Upper lobe of right lung (tissue), 1 donor: ENCODE measurements at places on chromosomes 12 and 14.

DNA sequence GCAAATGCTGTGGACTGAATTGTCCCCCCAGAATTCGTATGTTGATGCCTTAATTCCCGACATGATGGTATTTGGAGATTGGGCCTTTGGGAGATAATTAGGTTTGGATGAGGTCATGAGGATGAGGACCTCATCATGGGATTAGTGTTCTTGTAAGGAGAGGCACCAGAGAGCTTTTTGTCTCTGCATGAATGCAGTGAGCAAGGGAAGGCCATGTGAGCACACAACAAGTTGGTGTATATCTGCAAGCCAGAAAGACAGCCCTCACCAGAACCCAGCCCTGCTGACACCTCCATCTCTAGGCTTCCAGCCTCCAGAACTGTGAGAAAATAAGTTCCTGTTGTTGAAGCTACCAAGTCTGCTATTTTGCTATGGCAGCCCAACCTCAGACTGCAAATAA is 51.9 kb upstream of the SMCO2 start:
- H3K4me1 ChIP-seq: no peaks in the 10 kb centered on the region
- no peak overlapping the region for H3K4me3 ChIP-seq
- no peak overlapping the region for H3K27ac ChIP-seq
- H3K36me3 ChIP-seq: no peaks in the 10 kb centered on the region
- no peaks in the 10 kb centered on the region for H3K27me3 ChIP-seq
- no peak for DNase-seq

DNA sequence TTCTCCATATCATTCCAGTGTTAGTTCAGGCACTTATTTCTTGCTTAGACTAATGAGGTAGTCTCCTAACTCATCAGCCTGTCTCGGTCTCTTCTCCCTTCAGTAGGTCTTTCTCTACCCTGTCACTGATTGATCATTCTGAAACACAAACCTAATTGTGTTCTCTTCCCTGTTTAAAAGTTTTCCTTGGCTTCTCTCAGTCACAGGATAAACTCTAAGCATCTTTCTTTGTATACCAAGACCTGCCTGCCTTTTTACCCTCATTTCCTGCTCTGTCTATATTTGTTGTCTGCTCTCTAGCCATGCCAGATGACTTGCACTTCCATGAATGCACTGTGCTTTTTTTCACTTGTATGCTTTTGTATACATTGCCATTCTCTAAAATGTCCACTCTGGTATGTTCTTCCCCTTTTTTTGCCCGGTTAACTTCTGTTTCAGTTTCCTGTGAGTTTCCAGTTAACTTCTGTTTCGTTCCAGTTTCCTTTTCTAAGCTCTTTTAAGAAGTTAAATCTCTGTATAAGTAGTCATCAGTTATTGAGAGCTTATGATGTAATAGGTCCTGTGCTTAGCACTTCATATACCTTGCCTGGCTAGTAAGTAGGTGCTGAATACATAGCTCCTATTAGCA is 12.8 kb downstream of the DIP2B start:
- DNase-seq: no peak
- peak overlapping the region; percentile 2 for H3K4me3 ChIP-seq
- no peaks in the 10 kb centered on the region for H3K36me3 ChIP-seq
- H3K4me1 ChIP-seq: peaks cover 59% of the 10 kb centered on the region
- H3K27me3 ChIP-seq: no peaks in the 10 kb centered on the region

GRCh38 chr12:57852620-57853500 is 6.3 kb upstream of the CTDSP2 start:
- peak; percentile 74 for DNase-seq
- H3K4me3 ChIP-seq: peak overlapping the region; percentile 55
- peak overlapping the region; percentile 74 for H3K27ac ChIP-seq
- H3K27me3 ChIP-seq: no peaks in the 10 kb centered on the region
- H3K36me3 ChIP-seq: no peaks in the 10 kb centered on the region
- peaks cover 27% of the 10 kb centered on the region for H3K4me1 ChIP-seq

- no peak for DNase-seq
- no peaks in the 10 kb centered on the region for H3K27me3 ChIP-seq
- no peak overlapping the region for H3K27ac ChIP-seq
- H3K4me1 ChIP-seq: peaks cover 8% of the 10 kb centered on the region
- no peak overlapping the region for H3K4me3 ChIP-seq
Measured at GRCh38 chr12:53670971-53671370, 4.9 kb downstream of the ATP5MC2 start.

GRCh38 chr14:69052181-69052601 is 73.1 kb upstream of the ACTN1 start:
- DNase-seq: no peak
- no peak overlapping the region for H3K4me3 ChIP-seq
- peaks cover 43% of the 10 kb centered on the region for H3K36me3 ChIP-seq
- H3K4me1 ChIP-seq: peaks cover 49% of the 10 kb centered on the region
- peak overlapping the region; percentile 76 for H3K27ac ChIP-seq

DNA sequence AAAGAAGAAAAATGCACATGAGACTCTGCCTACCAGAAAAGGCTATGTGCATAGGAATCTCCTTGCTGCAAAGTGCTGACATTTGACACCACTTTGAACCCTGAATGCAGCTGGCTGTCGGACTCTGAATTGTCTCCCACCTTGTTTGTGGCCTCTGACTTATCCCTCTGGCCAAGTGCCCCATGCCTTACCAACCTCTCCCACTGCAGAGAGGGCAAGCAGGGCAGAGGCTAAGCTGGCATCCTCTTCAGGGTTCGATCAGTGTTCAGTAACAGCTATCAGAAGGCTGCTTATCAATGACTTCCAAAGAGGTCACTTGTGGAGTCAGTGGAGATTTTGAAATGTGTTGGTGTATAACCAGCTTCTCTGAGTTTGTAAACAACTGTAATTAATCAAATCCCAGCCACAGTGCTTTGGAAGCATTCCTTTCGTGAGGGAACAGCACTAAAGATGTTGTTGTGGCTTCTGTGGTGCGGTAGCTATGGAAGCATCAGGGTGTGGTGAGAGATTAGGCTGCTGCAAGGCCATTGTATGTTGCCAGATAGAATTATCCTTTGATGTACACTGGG is 22.6 kb upstream of the BMP4 start:
- H3K27ac ChIP-seq: no peak overlapping the region
- no peak for DNase-seq
- H3K36me3 ChIP-seq: no peaks in the 10 kb centered on the region
- no peaks in the 10 kb centered on the region for H3K27me3 ChIP-seq
- no peak overlapping the region for H3K4me3 ChIP-seq

DNA sequence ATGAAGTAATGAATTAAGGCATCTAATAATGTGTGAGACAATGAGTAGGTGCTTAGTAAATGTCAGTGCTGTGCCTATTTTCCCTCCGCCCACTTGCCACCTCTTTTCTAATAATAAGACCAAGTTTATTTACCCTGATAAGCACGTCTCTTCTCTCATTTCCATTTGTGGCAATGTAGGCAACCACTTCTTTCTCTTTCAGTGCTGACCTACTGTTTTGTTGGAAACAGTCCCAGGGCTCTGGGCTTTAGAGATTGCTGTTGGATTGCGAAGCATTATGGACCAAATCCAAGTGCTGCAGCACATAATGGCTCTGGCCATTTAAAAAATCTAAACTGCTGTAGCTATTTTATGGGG is 141.3 kb upstream of the PLEKHG7 start:
- no peaks in the 10 kb centered on the region for H3K36me3 ChIP-seq
- H3K4me3 ChIP-seq: no peak overlapping the region
- no peaks in the 10 kb centered on the region for H3K27me3 ChIP-seq
- peaks cover 9% of the 10 kb centered on the region for H3K4me1 ChIP-seq
- no peak for DNase-seq

DNA sequence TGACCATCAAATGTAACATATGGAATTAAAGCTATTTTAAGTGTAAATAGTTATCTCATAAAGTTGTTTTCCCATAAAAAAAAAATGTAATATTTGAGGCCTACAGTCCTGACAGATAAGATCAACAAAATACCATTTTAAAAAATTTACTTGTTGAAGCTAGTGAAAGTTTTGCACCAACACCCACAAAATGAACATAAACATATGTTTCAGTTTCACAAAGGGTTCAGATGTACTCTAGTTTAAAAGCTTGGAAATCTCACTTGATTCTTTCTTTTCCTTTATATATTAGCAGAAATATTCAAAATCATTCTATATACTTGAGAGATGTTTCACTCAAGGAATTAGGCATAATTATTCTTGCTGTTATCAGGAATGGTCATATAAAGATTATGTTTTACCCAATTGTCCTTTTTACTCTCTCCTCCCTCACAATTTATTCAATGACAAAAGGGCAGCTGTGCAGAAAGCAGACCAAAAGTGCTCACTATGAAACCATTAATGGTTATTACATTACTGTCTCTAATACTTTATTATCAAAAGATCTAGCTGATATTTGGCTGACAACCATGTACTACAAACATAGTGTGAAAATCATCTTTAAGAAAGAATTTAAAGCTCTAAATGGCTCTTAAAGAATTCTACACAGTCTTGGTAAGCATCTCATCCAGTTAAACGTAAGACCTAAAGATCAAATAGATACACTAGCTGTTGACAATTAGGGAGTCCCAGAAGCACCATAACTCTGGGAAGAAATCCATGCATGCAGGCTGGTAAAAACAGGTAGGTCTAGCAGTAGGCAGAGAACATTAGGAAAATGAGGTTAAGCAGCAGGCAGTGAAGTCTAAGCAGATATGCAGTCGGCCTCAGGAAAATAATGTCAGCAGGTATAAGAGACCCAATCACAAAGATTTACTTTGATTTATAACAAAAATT is 28.8 kb downstream of the KIF21A start:
- no peak for DNase-seq
- no peaks in the 10 kb centered on the region for H3K36me3 ChIP-seq
- no peaks in the 10 kb centered on the region for H3K27me3 ChIP-seq
- no peak overlapping the region for H3K4me3 ChIP-seq
- no peak overlapping the region for H3K27ac ChIP-seq
- H3K4me1 ChIP-seq: no peaks in the 10 kb centered on the region

- DNase-seq: no peak
- H3K27me3 ChIP-seq: no peaks in the 10 kb centered on the region
Measured at GRCh38 chr12:94545935-94546771, 86.5 kb upstream of the CEP83 start.

DNA sequence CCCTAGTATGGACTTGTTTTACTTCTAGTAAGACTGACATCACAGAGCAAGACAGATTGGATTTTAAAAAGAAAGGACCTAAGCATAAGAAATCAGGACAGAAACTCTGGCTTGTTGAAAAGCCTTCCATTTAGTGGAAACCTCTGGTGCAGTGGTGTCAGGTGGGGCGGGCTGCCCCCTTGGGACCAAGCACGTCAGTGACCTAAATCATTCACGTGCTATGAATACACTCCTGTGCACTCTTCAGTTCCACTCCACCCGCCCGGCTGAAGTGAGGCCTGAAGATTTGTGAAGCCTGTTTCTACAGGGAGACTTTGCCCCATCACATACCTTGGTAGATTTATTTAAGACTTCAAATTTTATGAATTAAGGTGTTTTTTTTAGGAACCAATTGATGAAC is 58.2 kb upstream of the STRN3 start:
- H3K4me1 ChIP-seq: no peaks in the 10 kb centered on the region
- H3K27ac ChIP-seq: no peak overlapping the region
- H3K36me3 ChIP-seq: peaks cover 14% of the 10 kb centered on the region
- no peak overlapping the region for H3K4me3 ChIP-seq
- no peak for DNase-seq
- no peaks in the 10 kb centered on the region for H3K27me3 ChIP-seq

- H3K4me1 ChIP-seq: no peaks in the 10 kb centered on the region
- peaks cover 4% of the 10 kb centered on the region for H3K27me3 ChIP-seq
- DNase-seq: no peak
- no peaks in the 10 kb centered on the region for H3K36me3 ChIP-seq
Measured at GRCh38 chr12:108989376-108989775, 31.5 kb downstream of the SVOP start.

- no peaks in the 10 kb centered on the region for H3K27me3 ChIP-seq
- peak overlapping the region; percentile 84 for H3K4me3 ChIP-seq
- DNase-seq: peak; percentile 68
- H3K27ac ChIP-seq: peak overlapping the region; percentile 95
- peaks cover 10% of the 10 kb centered on the region for H3K4me1 ChIP-seq
- H3K36me3 ChIP-seq: no peaks in the 10 kb centered on the region
Measured at GRCh38 chr14:32078023-32078857, 1.1 kb downstream of the ARHGAP5 start.

- H3K27ac ChIP-seq: no peak overlapping the region
- H3K4me3 ChIP-seq: no peak overlapping the region
- DNase-seq: no peak
- no peaks in the 10 kb centered on the region for H3K4me1 ChIP-seq
- no peaks in the 10 kb centered on the region for H3K27me3 ChIP-seq
Measured at GRCh38 chr14:59017285-59017965, 171.0 kb upstream of the DAAM1 start.

- H3K27ac ChIP-seq: peak overlapping the region; percentile 32
- no peak for DNase-seq
- no peaks in the 10 kb centered on the region for H3K36me3 ChIP-seq
- no peaks in the 10 kb centered on the region for H3K4me1 ChIP-seq
Measured at GRCh38 chr12:6635375-6635855, 344 bp downstream of the LPAR5 start.

DNA sequence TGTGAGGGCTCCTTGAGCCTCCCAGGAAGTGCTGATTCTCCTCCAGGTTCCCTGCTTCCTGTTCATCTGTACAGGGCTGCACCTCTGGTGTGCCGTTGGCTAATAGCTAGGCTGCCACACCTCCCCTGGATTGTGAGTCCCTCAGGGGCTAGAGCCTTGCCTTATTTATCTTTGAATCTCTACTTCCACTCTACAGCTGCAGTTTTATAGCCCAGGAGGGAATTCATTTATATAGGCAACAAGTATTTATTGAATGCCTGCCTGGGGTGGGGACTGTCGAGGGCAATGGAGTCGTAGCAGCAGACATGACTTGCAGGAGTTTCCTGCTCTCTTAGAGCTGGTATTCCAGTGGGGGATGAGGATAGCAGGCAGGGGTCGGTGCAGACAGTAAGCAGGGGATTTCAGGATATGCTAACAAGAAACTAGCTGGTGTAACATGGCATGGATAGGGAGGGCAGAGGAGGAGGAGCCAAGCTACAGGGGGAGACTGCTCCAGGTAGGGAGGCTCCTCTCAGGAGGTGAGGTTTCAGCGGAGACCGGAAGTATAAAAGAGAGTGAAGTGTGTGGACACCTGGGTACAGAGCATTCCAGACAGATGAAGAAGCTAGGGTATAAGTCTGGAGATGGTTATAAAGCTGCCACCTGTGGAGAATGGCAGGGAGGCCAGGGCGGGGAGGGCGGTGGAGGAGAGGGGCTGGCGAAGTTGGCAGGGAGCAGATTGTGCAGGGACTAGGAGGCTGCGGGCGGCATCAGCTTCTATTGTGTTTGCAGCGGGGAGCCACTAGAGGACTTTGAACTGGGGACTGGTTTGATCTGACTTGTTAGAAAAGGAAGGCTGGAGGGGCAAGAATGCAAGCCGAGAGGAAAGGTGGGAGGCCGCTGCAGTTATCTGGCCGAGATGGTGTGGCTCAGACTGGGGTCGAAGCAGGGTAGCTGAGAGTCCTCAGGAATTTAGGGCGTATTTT is 17.2 kb downstream of the USP30 start:
- H3K27me3 ChIP-seq: no peaks in the 10 kb centered on the region
- H3K36me3 ChIP-seq: peaks cover 74% of the 10 kb centered on the region
- no peak for DNase-seq
- no peak overlapping the region for H3K27ac ChIP-seq
- no peaks in the 10 kb centered on the region for H3K4me1 ChIP-seq
- no peak overlapping the region for H3K4me3 ChIP-seq

GRCh38 chr12:93019975-93020630 is 91.0 kb upstream of the EEA1 start:
- no peaks in the 10 kb centered on the region for H3K36me3 ChIP-seq
- no peak overlapping the region for H3K4me3 ChIP-seq
- no peak for DNase-seq
- H3K27me3 ChIP-seq: no peaks in the 10 kb centered on the region
- H3K4me1 ChIP-seq: no peaks in the 10 kb centered on the region

GRCh38 chr12:119705182-119705581 is 37.2 kb downstream of the PRKAB1 start:
- no peaks in the 10 kb centered on the region for H3K27me3 ChIP-seq
- no peaks in the 10 kb centered on the region for H3K36me3 ChIP-seq
- peaks cover 3% of the 10 kb centered on the region for H3K4me1 ChIP-seq
- no peak overlapping the region for H3K4me3 ChIP-seq
